ENCODE measurements at places on chromosomes 11 and 22.

GRCh38 chr11:85787809-85788760 lies 22.9 kb downstream of the SYTL2 start:
- DNase-seq = no peak

- DNase-seq = no peak
Measured at GRCh38 chr22:46672731-46673130, 52.5 kb downstream of the GRAMD4 start.

GRCh38 chr11:22657101-22657694 lies 9.2 kb upstream of the GAS2 start:
- no peak for DNase-seq

DNA sequence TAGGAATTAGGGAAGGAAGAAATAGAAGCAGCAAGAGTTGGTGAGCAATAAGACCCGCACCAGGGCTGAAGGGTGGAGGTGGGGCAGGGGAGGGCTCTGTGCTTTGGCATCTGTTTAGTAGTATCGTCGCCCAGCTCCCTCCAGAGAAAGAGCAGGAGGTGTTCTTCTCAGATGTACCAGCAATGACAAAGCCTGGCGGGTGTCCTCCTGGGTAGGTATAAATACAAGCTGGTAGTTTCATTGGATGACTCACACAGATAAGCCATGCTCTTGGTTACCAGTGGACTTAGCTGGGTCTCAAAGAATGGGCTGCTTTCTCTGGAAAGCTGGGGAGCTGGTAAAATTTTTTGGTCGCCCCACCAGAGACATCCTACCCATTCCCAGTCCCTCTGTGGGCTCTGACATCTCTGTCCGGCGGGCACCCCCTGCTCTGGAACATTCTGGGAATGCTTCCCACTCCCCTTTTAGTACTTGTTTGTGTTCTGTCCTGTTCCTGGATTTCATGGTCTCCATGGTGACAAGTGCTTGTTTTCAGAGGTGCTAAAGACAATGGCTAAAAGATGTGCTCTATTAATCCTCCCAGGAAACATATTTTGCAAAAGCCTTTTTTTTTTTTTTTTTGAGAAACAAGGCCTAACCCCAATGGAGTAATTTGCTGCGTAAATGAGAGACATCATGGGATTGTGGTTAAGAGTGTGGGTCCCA lies 15.4 kb upstream of the TUBA8 start:
- DNase-seq = no peak

DNA sequence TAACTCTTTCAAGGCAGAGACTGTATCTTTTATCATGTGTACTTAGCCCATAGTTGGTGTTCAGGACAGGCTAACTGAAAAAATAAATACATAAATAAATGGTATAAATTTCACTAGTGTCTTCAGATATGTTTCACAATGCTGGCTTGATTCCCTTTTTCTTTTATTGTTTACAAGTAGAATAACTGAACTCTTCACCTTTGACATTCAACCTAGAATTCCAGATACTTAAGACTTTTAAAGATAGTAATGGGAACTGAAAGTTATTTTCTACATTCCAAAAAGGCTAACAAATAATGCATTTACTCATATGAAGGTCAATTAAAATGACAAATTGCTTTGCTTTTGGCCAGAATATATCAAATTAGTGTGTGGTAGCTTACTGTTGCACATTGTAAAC lies 411.3 kb upstream of the TENM4 start:
- no peak for DNase-seq

DNA sequence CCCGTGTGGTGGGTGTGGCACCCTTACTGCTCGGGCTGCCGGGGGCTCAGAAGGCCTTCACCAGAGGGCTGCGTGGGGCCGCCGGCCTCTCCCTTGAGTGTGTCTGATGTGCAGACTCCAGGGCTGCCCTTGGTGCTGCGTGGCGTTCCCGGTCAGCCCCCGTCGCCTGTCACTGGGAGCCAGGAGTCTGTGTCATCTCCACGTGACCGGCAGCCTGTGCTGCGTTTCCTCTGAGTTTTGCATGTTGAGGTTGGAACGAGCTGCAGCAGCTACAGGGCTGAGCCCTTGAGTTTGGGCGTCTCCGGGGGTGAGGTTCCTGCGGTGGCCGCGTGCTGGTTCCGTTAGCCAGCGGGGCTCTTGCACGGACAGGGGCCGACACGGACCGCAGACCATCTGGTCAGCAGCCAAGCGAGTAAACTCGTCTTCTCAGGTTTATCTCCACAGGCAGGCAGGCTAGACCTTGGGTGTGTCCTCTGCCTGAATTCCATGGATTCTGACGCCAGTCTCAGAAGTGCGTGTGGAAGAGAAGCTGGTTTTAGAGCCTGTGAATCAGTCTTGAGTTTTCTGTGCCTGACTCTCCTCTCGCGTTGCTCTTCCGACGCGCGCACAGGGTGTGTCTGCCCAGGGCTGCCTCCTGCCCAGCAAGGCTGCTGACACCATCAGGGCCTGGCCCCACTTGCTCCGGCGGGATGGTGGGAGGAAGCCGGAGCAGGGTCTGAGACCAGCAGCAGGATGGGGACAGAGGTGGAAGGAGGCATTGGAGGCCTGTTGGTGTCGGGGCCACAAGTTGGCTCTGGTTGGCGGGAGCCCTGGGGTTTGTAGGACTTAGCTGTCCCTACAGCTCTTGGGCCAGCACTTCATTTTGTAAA lies 10.5 kb downstream of the PTDSS2 start:
- no peak for DNase-seq

DNA sequence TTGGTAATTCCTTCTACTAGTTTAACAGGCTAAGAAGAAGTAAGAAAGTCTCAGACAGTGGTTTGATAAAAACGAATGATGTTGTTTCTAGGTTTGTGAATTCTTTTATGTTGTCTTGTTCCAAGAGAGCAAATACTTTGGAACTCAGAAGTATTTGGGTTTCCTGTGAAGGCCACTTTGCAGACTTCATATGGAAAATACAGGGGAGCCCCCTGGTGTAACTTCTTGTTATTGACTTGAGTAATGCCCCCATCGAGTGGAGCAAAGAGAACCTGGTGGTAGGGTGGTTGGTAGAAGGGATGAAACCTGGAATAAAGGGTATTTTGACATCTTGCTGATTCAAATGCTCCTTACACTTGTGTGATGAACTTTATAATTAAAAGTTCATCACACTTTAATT lies 40.0 kb upstream of the PTH start:
- no peak for DNase-seq

DNA sequence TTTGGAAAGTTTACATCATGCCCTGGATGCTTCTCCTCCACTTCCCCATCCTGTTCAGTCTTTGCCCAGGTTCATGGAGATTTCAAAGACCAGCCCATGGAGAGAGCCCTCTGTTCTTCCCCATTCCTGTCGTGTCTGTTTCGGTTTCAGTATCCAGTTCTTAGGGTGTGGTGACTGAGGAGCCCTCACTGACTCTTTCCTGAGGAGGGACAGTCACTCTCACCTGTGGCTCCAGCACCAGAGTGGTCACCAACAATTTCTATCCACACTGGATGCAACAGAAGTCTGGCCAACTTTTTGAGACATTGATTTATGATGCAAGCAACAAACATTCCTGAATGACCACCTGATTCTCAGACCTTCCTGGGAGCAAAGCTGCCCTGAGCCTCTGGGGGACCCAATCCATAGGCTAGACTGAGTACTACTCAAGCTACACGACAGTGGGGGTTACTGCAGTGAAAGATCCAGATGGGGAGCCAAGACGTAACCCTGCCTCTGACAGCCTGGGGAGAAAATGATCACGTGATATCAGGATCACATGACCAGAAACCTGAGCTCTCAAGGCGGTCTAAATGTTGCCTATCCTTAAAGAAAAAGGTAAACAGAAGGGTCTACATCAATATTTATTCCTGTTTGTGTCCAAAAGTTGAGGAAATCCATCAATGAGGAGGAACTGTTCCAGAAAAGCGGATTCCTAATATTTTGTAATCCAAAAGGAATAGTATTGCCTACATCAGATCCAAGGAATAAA lies 76.2 kb upstream of the VPREB1 start:
- no peak for DNase-seq

GRCh38 chr11:123405123-123405592 lies 24.9 kb upstream of the GRAMD1B start:
- DNase-seq = no peak

DNA sequence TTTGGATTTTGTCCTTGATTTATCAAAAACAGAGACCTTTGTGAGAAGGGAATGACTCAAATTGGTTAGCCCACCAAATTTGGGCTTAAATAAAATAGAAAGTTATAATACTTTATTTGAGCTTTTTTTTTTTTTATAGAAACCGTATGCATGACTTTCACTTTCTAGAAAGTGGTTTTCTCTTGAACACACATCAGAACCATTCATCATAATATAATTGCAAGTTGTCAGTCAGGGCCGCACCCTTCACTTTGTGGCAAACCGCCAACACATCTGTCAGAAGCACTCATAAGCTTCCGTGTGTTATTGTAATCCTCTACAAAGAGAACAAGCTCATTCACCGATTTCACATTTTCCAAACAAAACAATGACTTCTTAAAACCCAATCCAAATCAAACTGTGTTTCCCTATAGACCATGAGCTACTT lies 76.1 kb downstream of the SOX6 start:
- DNase-seq = no peak

- DNase-seq = peak; percentile 25
Measured at GRCh38 chr11:65454311-65454695, 31.7 kb downstream of the NEAT1 start.

- no peak for DNase-seq
Measured at GRCh38 chr22:17119481-17120202, 1.5 kb downstream of the TMEM121B start.

DNA sequence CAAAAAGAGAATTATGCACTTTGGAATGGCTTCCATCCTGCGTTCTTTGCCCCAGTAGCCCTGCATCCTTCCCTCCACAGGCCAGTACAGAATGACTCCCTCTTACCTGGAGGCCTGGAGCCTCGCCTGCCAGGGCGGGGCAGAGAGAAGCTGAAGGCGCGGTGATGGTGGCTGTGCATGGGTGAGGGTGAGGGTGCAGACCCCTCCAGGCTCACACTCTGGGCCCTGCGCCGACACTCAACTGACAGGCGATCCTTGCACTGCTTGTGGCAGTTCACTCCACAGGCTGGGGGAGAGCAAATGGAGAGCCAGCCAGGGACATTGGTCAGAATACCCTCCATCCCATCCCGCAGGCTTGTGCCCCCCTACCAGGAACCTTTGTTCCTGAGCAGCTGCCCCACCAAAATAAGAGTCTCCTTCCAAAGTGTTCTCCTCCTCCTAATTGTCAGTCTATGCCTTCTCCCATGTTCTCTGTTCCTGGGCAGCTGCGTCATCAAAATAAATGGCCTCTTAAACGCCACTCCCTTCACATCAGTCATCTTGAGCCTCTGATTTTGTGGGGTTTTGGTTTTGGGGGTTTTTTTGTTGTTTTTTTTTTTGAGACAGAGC lies 5.9 kb upstream of the NRXN2 start:
- DNase-seq = no peak

- DNase-seq = no peak
Measured at GRCh38 chr11:71223671-71224660, 28.4 kb downstream of the SHANK2 start.

DNA sequence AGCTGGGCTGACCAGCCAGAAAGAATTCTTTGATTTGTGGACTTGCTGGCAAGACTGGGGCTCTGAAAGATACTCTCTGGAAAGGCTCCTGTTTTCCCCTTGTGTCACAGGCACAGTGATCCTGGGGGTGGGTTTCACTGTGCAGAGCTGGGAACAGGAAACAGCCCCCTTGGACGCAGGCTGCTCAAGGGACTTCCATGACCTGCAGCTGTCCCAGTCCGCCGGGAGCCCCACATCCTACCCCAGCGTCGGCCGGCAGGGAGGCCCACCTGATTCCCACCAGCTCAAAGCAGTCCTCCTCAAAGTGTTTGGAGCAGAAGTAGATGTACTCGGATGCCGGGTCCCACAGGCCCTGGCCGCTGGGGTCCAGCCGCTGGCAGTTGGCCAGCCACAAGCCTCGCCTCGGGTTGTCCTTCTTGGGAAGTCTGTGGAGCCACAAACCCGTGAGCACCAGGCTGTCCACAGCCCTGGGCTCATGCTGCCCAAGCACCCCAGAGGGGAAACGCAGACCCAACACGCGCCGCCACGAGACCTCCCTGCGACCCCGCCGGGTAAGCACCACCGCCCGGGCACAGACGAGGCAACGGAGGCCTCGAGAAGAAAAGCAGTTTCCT lies 824 bp downstream of the THAP7 start:
- DNase-seq = no peak

GRCh38 chr11:83249972-83250593 lies 36.1 kb downstream of the CCDC90B start:
- DNase-seq = no peak

- DNase-seq = no peak
Measured at GRCh38 chr11:77993902-77994301, 566 bp downstream of the INTS4 start.

- DNase-seq = no peak
Measured at GRCh38 chr11:90916706-90917105, 693.9 kb upstream of the CHORDC1 start.

DNA sequence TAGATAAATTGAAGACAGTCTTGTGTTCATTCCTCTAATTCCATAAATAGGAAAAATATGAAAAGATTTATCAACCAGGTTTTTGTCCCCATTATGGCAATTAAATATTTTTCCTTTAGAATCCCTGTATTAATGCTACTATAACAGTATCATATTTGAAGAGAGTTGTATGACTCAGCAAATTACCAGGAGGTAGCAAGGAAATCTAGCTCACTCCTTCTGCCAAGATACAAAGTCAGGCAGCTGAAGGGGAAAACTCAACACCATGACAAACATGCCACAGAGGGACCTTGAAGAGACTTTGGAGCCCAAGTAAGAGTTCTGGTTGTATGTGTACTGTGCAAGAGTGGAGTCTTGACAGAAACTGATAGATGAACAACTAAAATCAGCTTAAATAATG lies 143.3 kb downstream of the GUCY1A2 start:
- DNase-seq = no peak

DNA sequence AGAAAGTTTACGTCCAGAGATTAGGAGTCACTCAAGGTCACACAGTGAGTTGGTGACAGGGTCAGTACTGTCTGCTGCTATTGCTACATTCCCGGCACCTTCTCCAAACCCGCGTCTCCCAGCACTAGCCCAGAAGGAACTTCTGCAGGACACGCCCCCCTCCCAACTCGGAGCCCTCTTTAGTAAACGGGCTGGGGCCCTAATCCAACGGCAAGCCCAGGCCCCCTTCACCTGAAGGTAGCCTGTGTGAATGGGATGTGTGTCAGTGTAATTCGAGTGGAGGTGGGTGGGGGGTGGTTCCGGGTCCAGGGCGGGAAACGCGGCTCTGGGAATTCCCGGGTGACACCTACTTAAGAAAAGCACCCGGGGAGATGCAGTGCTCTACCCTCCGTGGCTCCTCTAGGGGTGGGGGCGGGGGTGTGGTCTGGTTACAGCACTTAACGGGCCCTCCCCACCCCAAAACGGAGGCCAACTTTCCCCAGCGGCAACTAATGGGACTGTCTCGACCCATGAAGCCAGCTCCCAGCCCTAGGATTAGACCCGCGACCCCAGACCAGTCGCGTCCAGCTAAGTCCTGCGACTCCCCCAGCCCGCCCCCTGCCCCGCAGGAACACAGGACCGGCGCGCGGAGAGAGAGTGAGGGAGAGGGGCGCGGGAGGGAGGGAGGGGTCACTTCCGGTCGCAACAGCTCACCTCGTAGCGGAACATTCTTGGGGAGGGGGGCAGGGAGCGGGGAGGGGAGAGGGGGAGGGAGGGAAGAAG lies 468 bp downstream of the PATL1 start:
- peak; percentile 52 for DNase-seq

Data from breast epithelium (tissue), 4 donors.